ENCODE measurements at places on chromosomes 12 and 14.

GRCh38 chr12:123973552-123974341 is 732 bp downstream of the ZNF664 start:
- no peak for DNase-seq

- no peak for DNase-seq
Measured at GRCh38 chr12:109624467-109624866, 50.9 kb downstream of the MVK start.

- no peak for DNase-seq
Measured at GRCh38 chr14:63435204-63435603, 108.0 kb downstream of the PPP2R5E start.

DNA sequence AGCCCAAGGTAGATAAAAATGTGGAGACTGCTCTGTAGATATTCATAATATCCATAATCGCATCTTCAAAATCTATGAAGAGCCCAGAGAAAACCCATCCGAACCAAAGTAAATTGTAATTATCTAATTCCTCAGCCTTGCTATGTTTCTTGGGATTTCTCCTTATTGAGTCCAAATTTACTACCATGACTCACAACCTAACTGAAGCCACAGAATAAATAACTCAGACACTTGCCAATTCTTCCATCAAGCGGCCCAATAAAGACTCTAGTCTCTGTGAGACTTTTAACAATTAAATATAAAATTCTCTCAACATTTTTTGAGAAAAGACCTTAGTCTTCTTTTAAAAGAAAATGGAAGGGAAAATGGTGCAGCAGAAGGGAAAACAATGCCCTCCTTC is 409.8 kb downstream of the DAD1 start:
- DNase-seq: no peak

- no peak for DNase-seq
Measured at GRCh38 chr12:49960474-49961110, 1.1 kb upstream of the AQP5 start.

DNA sequence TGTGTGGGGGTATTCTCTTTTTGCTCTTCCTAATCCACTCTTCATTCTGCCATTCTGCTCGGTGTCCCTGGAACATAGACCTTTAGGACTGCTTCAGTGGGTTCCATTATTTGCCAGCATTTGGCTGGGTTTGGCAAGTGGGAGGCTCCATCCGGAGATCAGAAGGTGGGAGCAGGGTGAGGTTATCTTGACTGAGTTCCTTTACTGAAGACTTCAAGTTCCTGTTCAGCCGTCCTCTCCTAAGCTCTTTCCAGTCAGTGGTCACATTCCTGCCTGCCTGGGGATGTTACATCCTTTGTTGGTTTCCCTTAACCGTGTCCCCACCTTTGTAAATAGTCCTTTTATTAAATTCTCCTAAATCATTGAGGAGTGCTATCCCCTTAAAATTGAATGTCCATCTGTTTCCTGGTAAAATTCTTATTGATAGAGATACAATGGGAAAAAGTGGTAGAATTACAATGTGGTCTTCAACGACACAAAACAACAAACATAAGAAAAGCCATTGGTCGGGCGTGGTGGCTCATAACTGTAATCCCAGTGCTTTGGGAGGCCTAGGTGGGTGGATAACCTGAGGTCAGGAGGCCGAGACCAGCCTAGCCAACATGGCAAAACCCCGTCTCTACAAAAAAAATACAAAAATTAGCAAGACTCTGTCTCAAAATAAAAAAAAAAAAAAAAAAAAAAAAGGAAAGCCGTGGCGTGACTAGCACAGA is 5.0 kb upstream of the MIA2 start:
- DNase-seq: no peak

DNA sequence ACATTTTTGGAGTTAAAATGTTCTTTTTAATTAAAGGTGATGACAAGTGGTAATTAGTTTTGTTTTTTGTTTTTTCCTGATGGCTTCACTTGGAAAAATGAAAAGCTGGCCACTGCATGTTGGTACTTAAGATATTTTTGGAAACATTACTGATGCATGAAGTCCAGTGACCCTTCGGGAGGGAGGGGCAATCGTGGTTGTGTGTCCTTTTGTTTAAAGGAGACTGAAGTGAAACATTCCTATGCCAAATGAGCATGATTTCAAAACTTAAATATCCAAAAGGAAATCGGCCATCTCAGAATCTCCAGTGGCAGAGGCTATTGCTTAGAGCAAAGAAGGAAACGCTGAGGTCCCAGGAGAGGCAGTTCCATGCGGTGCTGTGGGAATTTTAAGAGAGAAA is 20.1 kb downstream of the LTBP2 start:
- DNase-seq: no peak

DNA sequence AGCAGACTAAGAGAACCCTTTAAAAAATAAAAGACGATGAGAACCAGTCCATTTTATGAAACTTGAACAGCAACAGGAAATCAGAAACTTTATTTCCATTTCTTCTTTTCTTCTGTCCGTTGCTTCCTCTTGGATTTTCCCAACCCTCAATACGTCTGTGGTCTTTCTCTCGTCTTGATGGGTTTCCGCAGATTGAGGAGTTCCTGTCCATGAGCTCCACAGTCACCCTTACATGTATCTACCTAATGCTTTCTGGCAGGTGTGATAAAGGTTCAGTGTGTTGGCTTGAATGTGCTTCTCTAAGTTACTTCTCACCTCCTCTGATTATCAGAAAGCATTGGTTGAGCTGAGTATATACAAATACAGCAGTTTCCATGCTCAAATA is 110.0 kb downstream of the ETV6 start:
- no peak for DNase-seq

DNA sequence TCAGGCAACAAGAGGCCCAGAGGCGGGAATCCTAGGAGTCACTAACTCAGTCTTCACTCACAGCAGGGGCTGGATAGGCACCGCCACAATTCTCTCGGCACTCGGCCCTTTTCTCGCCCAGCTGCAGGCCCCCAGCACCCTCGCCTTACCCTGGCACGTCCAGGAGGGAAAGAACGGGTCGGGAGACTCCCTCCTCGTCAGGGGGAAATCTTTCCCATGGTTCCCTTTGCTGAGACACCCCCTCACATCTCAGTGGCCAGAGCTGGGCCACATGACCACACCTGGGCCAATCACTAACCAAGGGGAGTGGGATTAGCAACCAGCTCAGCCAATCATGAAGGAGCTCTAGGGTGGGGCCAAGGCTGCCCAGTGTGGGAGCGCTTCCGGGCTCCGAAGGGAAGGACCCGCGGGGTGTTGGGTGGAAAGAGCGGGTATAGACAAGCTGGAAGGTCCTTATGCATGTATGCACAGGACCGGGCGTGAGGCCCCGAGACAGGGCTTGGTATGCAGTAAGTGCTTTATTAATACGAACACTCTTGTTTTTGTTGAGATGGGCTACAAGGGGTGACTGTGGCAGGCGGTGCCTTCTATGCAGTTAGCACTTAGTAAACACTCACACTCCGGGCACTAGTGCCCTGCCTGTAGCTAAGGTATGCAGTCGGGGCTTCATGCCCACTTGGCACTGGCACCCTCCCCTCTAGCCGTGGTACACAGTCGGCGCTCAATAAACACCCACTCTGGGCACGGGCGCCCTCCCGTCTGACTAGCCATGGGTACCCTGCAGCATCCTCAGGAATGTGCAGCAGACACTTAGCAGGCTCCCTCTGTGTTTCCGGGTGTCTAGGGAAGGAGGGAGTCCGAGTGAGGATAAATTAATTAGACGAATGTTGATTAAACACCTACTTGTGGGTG is 40.3 kb downstream of the ADGRD1 start:
- no peak for DNase-seq

Data from fibroblast of the aortic adventitia (primary cell).